ENCODE measurements at places on chromosomes 13 and 19.

DNA sequence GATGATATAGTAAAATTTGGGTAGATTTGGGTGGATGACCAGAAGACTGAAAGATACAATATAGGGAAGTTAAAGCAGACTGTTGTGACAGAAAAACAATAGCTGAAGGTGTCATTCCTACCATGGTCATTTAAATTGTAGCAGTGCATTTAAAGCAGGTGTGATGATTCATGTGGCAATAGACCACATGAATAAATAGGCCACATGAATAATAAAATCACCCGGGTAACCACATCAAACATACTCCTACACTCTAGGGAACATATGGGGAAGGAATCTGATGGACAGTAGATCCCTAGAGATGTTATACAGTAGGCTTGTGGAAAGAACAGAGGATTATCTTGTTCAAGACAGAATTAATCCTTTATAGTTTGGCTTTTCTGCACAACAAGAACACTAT, 392.6 kb downstream of the SLITRK5 start:
- DNase-seq = no peak

- peak; percentile 21 for DNase-seq
Measured at GRCh38 chr19:9627856-9628255, 6.8 kb upstream of the ZNF561 start.

DNA sequence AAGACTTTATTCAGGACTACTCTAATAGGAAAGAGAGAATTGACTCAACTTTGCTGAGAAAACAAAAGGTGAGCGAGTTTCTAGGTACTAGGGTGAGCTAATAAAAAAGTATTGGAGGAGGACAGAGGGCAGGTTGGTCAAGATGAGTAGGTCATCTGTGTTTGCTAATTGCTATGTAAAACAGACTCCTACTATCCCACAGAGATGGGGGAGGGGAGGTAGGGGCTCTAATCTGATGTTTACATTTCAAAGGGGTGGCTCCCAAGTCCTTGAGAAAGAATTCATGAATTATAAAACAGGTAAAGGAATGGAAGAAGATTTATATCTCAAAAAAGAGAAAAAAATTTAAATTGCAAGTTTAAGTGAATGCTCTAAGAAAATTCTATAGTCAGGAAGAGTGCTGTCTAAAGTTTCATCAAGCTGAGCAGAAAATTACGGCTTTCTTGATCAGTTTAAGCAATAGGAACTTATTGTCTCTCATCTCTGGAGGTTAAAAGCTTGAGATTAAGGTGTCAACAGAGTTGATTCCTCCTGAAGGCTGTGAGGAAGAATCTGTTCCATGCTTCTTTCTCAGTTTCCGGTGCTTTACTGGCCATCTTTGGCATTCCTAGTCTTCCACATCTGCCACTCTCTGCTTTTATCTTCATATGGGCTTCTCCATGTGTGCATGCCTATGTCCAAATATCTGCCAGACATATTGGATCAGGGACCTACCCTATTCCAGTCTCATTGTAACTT, 790.3 kb downstream of the SLITRK5 start:
- DNase-seq = no peak

DNA sequence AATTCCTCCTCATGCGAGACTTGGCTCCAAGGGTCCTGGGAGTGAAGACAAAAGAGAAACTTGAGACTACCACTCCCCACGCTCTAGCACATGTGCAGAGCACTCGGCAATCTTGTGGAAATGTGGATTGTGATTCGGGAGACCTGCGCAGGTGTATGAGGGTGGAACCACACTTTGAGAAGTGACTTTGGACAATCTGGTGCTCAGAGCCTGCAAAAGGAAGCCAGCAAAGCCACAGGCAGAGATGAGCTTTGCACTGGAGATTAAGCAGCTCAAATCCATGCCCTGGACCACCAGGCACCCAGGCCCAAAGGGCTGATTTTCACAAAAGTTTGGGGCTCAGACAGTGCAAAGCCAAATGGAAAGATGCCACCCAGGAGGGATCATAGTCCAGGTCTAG, 162.5 kb upstream of the TSHZ3 start:
- DNase-seq = no peak

- peak; percentile 10 for DNase-seq
Measured at GRCh38 chr13:70849222-70849621, 741.0 kb upstream of the KLHL1 start.

DNA sequence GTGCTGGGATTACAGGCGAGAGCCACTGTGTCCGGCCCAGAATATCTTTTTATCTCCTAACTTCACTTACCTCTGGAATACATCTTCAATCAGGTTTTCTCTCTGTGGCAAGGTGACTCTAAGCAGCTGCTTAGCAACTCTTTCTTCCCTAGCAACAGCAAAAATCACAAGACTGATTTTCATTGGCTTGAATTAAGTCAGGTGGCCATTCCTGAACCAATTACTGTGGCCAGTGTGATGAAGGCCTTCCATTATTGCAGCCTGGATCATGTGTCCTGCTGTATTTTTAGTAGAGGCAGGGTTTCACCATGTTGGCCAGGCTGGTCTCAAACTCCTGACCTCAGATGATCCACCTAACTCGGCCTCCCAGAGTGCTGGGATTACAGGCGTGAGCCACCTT, 9.0 kb upstream of the LTBP4 start:
- DNase-seq = peak; percentile 80

DNA sequence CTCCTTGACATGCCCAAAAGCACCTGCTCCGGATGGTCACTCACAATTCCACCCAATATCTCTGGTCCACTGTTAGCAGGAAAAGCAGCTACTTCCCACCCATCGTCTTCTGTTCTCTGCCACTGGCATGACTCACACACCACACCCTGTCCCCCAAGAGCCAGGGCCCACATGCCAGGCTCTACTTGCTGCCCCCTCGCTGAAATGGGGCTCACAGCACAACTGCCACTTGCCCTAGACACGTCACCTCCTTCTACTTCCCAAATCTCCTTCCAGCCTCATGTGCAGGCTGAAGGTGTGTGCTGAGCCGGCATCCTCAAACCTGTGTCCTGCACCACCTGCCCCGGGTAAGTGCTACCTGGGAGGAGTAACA, 65.0 kb downstream of the TBC1D4 start:
- DNase-seq = peak; percentile 34

DNA sequence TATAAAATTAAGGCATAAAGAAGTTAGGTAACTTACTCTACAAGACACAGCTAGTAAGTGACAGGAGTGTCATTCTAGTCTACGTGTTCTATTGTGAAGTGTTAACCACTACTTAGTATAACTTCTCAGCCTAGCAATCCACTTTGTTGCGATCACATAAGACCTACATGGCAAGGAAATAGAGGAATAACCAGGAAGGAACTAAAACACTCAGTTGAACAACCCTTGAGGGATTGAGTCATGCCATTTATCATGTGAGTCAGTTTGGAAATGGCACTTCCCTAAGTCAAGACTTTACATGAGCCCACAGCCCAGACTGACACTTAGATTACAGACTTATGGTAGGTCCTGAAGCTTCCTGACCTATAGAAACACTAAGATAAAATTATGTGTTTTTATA, 279.5 kb upstream of the PCDH20 start:
- DNase-seq = no peak

DNA sequence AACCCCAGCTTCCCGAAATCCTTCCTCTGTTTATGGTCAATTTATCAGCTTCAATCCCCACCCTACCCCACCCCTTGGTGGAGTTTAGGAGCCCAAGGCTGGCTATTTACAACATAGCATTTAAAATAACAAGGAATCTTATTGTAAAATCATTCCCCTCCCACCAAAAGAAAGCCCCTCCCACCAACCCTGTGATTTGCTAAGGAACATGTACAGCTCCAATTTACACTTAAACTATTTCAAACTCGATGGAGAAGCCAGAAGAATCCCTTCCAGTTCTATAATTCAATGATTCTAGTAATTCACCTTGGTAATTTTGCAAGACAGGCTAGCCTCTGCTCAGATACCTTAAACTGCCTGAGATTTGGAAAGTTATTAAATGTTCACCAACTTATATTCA, 3.0 kb downstream of the LATS2 start:
- peak; percentile 58 for DNase-seq

- peak; percentile 74 for DNase-seq
Measured at GRCh38 chr13:37074703-37075102, 15.2 kb upstream of the SUPT20H start.

Measured in hematopoietic multipotent progenitor cell treated with erythropoietin and hydrocortisone succinate and interleukin-3 and kit ligand, for 4 days (in vitro differentiated cells).